ENCODE measurements at places on chromosomes 7 and 10.
A peak's percentile ranks its signal among the peaks of the same experiment; 100 is the strongest.

GRCh38 chr10:606762-607544 lies 82.5 kb downstream of the DIP2C start:
- H3K4me1 ChIP-seq, result peaks cover 37% of the 10 kb centered on the region
- no peak for DNase-seq
- no peak overlapping the region for H3K4me3 ChIP-seq
- no peaks in the 10 kb centered on the region for H3K27me3 ChIP-seq

GRCh38 chr7:67267914-67268313 lies 271.3 kb downstream of the TYW1 start:
- no peaks in the 10 kb centered on the region for H3K36me3 ChIP-seq
- DNase-seq, result no peak
- no peaks in the 10 kb centered on the region for H3K4me1 ChIP-seq
- no peaks in the 10 kb centered on the region for H3K27me3 ChIP-seq
- H3K4me3 ChIP-seq, result no peak overlapping the region

- H3K27ac ChIP-seq, result peak overlapping the region; percentile 99
- H3K4me3 ChIP-seq, result peak overlapping the region; percentile 59
- no peaks in the 10 kb centered on the region for H3K27me3 ChIP-seq
- no peaks in the 10 kb centered on the region for H3K36me3 ChIP-seq
- DNase-seq, result no peak
Measured at GRCh38 chr7:5694912-5695726, 86.3 kb downstream of the RNF216 start.

DNA sequence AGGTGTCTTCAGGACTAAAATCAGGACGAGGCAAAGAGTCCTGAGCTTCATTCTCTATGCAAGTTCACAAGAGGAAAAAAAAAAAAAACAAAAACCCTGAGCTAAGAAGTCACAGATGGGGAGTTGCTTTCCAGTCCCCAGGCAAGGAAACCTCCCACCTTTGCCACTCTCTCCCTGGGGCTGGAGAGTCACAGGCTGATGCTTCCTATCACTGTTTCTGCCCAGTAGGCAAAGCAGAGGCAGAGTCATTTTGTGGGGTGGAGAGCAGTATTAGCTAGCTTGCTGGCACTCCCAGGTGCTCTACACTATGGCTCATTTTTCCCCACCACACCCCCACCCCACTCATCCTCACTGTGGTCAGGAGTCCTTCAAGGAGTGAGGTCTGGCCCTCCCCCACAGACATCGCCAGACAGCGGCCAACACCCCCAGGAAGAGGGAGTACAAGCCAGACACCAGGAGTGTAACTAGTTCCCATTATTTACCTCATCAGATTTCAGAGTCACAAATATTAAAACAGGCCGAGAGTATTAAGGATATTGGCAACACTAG lies 34.6 kb upstream of the UNC5B start:
- H3K27me3 ChIP-seq, result no peaks in the 10 kb centered on the region
- no peak for DNase-seq
- H3K4me1 ChIP-seq, result no peaks in the 10 kb centered on the region
- no peak overlapping the region for H3K27ac ChIP-seq
- no peaks in the 10 kb centered on the region for H3K36me3 ChIP-seq

GRCh38 chr10:109743574-109743973 lies 179.7 kb downstream of the XPNPEP1 start:
- H3K27me3 ChIP-seq, result no peaks in the 10 kb centered on the region
- no peaks in the 10 kb centered on the region for H3K36me3 ChIP-seq
- no peak overlapping the region for H3K4me3 ChIP-seq
- no peaks in the 10 kb centered on the region for H3K4me1 ChIP-seq
- DNase-seq, result no peak

GRCh38 chr7:140317597-140317996 lies 80.7 kb downstream of the SLC37A3 start:
- H3K4me3 ChIP-seq, result no peak overlapping the region
- no peaks in the 10 kb centered on the region for H3K36me3 ChIP-seq
- peaks cover 21% of the 10 kb centered on the region for H3K4me1 ChIP-seq
- no peak overlapping the region for H3K27ac ChIP-seq
- DNase-seq, result no peak

- H3K4me3 ChIP-seq, result no peak overlapping the region
- no peaks in the 10 kb centered on the region for H3K27me3 ChIP-seq
- no peak for DNase-seq
- no peaks in the 10 kb centered on the region for H3K36me3 ChIP-seq
- H3K27ac ChIP-seq, result no peak overlapping the region
Measured at GRCh38 chr10:104540181-104540580, 100.9 kb upstream of the SORCS3 start.

DNA sequence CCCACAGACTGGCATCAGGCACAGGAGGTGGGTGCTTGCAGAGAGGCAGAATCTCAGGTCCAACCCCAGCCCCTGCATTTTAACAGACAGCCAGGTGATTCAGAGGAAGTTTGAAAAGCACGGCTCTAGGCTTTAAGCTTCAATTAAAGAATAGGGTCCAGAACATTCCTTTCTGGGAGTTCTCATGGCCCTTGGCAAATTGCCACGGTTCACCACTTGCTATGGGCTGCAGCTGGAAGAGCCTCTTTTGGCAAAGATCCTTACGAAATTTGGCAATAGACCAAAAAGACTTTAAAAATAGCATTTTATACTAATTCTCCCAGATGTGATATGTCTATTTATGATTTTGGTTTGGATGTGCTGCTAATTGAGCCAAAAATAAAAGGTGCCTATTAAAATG lies 148.1 kb downstream of the ITGA8 start:
- no peak overlapping the region for H3K4me3 ChIP-seq
- peaks cover 63% of the 10 kb centered on the region for H3K4me1 ChIP-seq

DNA sequence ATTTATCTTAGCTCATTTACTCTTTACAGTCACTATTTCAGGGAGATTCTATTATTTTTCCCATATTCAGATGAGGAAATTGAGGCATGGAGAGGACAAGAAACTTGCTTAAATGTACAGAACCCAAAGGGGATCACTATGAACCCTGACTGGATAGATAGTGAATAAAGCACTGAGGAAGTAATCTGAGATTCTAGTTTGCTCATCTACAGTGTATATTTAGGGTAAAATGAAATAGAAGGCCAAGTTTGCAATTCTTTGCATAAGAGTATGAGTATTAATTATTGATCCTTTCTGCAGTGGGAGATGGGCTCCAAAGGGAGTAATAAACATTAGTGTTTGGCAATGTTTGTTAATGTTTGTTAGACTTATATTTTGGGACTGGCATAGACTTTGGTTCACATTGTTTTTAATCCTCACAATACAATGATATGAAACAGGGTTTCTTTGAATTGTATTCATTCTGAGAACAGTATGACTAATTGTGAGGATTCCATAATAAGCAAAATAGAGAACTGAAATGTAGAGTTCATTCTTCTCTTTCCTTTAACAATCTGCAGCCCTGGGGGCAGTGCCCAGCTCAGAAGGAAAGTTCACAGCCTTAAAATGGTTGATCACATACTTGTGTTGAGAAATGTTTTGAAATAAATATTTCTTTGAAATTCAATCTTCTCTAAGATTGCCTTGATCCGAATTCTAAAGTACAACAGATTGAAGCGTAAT lies 131.0 kb upstream of the ZNF804B start:
- H3K27ac ChIP-seq, result no peak overlapping the region
- H3K36me3 ChIP-seq, result no peaks in the 10 kb centered on the region
- H3K27me3 ChIP-seq, result no peaks in the 10 kb centered on the region
- H3K4me3 ChIP-seq, result no peak overlapping the region
- H3K4me1 ChIP-seq, result no peaks in the 10 kb centered on the region

GRCh38 chr7:118061386-118061785 lies 122.6 kb upstream of the LSM8 start:
- no peaks in the 10 kb centered on the region for H3K4me1 ChIP-seq
- DNase-seq, result no peak
- no peaks in the 10 kb centered on the region for H3K27me3 ChIP-seq
- no peak overlapping the region for H3K27ac ChIP-seq
- no peaks in the 10 kb centered on the region for H3K36me3 ChIP-seq

DNA sequence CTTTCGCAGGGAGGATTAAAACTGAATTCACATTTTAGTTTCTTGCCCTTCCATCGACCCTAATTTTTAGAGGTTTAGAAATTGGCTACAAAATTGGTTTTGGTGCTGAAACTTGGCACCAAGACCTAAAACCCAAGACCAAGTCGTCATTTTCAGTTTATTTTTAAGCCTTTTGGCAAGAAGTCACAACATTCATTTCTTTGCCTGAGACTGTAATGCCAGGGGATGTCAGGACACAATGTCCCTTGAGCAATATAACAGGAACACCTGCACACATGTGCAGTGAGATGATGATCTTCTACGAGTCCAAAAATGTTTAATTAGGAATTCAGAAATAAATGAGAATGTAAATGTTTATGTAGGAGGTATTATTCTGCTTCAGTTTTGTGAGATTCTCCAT lies 335.4 kb upstream of the ANKRD30A start:
- H3K36me3 ChIP-seq, result no peaks in the 10 kb centered on the region
- H3K27me3 ChIP-seq, result no peaks in the 10 kb centered on the region
- no peak for DNase-seq
- no peak overlapping the region for H3K27ac ChIP-seq
- H3K4me1 ChIP-seq, result peaks cover 5% of the 10 kb centered on the region
- no peak overlapping the region for H3K4me3 ChIP-seq

DNA sequence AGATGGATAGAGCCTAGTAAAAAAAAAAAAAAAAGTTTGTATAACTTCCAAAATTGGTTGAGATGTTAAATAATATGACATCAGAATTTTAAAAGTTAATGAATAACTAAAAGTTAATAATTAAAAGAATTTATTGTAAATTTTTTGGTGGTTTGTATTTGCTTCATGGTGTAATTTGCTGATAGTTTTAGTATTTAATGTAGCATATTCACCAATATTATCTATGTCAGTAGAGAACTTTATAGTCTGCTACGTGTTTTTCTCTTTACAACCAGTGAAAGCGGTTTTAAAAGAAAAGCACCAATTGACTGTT lies 51.8 kb upstream of the STEAP4 start:
- no peak overlapping the region for H3K4me3 ChIP-seq
- no peaks in the 10 kb centered on the region for H3K4me1 ChIP-seq
- H3K27me3 ChIP-seq, result no peaks in the 10 kb centered on the region
- no peak overlapping the region for H3K27ac ChIP-seq

DNA sequence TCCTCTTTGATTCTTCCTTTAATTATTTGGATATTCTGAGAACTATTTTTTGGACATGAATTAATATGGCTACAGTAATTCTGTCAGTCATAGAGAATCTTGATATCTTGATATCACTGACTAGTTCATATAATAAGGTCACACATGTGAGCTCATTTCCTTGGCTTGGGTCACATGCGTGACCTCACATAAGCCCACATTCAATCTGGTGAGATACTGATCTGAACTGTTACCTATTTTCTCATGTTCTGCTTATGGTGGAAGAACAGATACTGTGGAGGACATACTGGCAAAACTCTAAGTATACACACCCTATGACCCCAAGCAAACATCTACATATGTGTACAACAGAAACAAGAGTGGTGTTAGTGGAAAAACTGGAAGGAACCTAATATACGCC lies 44.1 kb downstream of the CUL2 start:
- no peaks in the 10 kb centered on the region for H3K4me1 ChIP-seq
- no peaks in the 10 kb centered on the region for H3K27me3 ChIP-seq
- H3K36me3 ChIP-seq, result peaks cover 15% of the 10 kb centered on the region
- H3K4me3 ChIP-seq, result no peak overlapping the region
- no peak overlapping the region for H3K27ac ChIP-seq

GRCh38 chr10:69242852-69243212 lies 22.7 kb downstream of the HKDC1 start:
- no peak overlapping the region for H3K4me3 ChIP-seq
- no peaks in the 10 kb centered on the region for H3K27me3 ChIP-seq
- no peak for DNase-seq
- no peaks in the 10 kb centered on the region for H3K36me3 ChIP-seq

DNA sequence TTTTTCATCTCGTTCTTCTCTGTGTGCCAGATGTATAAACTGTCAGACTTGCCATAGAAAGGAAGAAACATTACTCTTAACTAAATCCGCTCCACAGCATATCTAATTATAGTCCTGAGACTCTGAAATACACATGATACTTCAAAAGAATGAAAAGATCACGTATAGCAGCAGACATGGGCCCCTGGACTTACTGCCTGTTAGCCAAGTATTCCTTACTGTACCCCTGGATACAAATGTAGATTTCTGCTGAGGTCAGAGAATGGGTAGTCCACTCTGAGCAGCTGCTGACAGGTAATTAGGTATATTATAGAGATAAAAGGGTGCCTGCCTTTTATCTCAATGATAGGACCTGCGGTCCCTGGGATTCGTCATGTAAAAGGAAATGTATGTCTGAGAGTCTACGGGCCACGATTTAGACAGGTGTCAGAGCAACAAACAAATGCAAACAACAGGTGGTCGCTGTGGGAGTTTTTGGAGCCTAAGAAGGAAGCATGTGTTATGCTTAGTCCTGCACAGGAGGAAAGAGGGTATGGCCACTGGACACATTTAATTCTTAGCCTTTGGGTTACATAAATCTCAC lies 69.4 kb downstream of the VOPP1 start:
- no peak for DNase-seq
- no peak overlapping the region for H3K4me3 ChIP-seq
- H3K27me3 ChIP-seq, result no peaks in the 10 kb centered on the region
- H3K27ac ChIP-seq, result no peak overlapping the region
- H3K4me1 ChIP-seq, result peaks cover 8% of the 10 kb centered on the region

DNA sequence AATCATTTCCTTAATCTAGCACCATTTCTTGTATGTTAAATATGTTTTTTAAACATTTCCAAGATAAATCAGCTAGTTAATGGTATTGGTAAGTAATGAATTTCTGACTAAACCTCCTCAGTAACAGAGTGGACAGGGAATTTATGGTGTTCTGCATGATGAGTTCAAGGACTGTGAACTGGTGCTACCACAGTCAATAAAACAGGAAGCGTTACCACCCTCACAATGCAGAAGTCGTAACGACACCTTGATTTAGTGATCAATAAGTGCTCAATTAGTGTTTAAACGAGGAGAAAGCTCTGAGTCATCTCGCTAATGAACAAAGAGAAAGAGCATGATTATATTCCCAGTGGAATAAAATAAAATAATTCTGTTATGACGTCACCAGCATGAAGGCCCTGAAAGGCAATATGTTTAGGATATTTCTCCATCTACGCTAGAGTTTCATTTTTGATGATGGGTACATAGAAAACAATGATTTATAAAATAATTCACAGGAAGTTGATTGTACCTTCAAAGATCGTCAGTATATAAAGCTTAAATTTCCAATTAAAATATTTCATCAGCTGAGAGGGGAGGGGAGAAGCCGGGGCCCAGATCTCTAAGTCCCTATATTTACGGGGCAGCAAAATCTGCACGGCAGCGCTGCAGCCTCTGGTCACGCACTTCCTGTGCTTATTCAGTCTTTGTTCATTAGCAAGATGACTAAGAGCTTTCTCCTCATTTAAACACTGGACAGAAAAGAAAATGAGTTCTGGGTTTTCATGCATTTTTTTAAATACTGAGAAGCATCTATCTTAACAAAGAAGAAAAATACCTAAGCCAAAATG lies 400.5 kb downstream of the PTPRN2 start:
- no peak for DNase-seq
- H3K27ac ChIP-seq, result no peak overlapping the region
- H3K4me1 ChIP-seq, result no peaks in the 10 kb centered on the region
- H3K36me3 ChIP-seq, result no peaks in the 10 kb centered on the region
- no peaks in the 10 kb centered on the region for H3K27me3 ChIP-seq

Measured in thoracic aorta (tissue), 2 donors.